ENCODE measurements at places on chromosomes 2 and 18.

- DNase-seq: no peak
Measured at GRCh38 chr2:20674309-20674965, 7.5 kb downstream of the GDF7 start.

GRCh38 chr2:152505495-152505906 is 170.5 kb downstream of the FMNL2 start:
- no peak for DNase-seq

- no peak for DNase-seq
Measured at GRCh38 chr18:6200204-6200774, 214.4 kb downstream of the L3MBTL4 start.

- DNase-seq: no peak
Measured at GRCh38 chr2:126849486-126849885, 49.2 kb upstream of the TEX51 start.

DNA sequence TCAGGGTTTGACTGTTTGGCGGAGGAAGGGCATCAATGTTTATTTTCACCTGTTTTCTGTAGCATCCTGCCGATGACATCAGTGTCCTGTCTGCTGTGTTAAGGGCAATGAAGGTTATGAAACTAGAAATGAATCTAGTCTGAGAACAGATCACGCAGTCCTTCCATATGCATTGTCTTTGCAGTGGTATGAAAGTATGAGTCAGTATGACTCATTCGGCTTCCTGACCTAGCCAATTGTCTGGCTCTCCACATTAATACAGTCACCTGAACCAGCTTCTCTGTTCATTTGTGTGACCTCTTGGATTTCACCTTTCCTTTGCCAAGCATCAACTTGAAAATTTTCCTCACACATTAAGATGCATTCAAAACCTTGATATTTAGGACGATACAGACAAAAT is 353.8 kb downstream of the RND3 start:
- peak; percentile 50 for DNase-seq

GRCh38 chr2:1739322-1739957 is 4.9 kb downstream of the PXDN start:
- DNase-seq: no peak

Measured in BJ (cell line).